ENCODE measurements at places on chromosomes 1 and 21.

DNA sequence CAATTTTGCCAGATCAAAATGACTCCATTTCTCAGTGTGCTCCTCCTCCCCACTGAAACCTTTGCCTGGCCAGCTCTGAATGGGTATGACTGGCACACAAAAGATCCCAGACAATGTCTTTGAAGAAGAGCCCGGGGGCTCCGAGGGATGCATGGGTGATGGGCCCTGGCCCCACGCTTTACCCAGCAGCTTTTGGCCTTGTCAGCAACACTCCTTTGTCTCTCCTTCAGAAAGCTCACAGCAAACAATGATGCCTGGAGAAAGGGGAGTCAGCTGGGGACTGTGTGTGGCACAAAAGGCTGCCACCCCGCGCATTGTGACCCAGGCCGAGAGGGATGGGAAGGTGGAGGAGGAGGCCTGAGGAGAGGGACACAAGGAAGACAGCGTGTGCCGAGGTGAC is 45.9 kb downstream of the PLXNA2 start:
- DNase-seq: no peak

DNA sequence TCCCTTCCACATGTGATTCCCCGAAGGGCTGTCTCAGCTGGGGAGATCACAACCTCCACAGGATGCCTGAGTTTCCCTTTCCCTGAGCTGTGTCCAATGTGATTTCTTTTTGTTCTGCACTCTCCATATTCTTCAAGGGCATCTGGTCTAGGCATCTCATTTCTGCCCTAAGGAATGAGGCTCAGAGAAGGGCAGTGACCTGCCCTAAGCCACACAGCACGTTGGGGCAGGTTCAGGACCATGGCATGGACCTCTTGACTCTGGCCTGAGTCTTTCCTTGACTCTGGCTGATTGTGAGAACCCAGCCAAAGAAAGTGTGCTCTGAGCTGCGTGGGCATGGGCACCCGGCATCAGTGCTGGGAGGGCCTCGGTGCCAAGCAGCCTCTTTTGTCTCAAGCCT is 590.3 kb downstream of the PTPRU start:
- DNase-seq: no peak

DNA sequence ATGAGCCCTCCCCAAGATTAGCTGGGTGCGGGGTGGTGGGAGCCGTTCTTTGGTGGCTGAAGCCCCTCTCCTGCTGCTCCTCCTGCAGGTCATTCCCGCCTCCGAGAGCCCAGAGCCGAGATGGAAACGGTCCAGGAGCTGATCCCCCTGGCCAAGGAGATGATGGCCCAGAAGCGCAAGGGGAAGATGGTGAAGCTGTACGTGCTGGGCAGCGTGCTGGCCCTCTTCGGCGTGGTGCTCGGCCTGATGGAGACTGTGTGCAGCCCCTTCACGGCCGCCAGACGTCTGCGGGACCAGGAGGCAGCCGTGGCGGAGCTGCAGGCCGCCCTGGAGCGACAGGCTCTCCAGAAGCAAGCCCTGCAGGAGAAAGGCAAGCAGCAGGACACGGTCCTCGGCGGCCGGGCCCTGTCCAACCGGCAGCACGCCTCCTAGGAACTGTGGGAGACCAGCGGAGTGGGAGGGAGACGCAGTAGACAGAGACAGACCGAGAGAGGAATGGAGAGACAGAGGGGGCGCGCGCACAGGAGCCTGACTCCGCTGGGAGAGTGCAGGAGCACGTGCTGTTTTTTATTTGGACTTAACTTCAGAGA is 448 bp downstream of the G0S2 start:
- DNase-seq: no peak

- DNase-seq: no peak
Observed at GRCh38 chr1:167717351-167717750, 4.4 kb upstream of the MPZL1 start.

DNA sequence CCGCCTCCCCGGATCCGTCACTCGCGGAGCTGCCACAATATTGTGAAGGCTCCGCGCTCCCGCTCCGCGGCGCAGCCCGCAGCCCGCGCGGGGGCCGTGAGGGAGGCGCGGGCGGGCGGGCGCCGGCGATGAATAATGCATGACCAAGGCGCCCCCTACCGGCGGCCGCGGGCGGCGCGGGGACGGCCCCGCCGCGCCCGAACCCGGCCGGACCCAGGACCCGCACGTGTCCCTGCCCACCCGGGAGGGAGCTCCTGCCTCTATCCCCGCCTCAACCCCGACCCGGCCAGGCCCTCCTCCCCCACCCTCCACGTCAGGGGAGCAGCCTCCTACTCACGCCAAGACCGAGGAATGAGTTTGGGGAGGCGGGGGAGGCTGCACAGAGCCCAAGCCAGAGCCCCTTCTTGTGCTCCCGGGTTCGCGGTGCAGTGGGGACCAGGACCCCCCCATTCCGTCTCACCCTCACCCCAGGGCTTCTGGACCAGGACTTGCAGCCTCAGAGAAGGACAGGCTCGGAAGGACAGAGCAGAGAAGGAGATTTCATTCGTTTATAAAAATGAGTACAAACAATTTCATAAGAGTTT is 70.8 kb upstream of the CASZ1 start:
- peak; percentile 22 for DNase-seq

DNA sequence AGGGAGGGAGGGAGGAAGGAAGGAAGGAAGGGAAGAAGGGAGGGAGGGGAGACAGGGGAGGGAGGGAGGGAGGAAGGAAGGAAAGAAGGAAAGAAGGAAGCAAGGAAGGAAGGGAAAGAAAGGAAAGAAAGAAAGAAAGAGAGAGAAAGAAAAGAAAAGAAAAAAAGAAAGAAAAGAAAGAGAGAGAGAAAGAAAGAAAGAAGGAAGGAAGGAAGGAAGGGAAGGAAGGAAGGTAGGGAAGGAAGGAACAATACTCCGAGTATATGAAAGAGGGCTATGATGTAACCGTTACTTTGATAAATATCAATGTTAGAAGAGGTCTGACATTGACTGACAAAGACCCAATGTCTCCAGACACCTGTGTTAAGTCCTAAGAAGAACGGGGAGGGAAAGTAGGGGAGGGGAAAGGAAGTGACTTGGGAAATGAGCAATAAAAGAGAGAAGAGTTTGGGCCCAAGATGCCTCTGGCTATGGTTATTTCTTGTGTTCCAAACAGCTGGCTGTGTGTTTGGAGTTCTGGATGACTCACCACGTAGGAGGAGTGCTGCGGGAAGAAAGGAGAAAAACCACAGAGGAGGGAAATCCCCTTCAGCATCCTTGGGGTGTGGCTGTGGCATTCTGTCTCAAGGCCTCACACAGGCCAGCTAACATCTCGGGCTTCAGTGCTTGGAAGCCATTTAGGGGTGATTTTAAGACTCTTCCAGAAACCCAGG is 37.0 kb upstream of the RXRG start:
- peak; percentile 39 for DNase-seq

GRCh38 chr1:225631021-225631663 is 21.8 kb downstream of the ENAH start:
- no peak for DNase-seq

DNA sequence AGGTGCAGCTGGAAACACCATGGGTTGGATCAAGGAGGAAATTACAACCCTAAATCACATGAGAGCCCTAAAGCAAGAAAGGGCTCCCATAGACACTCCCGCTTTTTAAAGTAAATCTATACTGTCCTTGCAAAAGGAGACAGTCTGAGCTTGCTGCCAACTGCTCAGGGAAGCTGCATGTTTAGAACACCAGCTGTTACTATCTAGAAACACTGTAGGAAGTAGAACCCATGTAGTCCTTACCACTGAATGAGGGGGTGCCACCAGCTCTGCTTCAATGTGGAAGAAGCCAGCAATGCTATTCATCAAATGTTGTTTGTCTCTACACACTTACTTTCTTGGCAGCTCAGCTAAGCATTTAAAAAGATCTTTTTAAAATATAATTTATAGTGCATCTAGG is 79.8 kb downstream of the PIGK start:
- DNase-seq: no peak

DNA sequence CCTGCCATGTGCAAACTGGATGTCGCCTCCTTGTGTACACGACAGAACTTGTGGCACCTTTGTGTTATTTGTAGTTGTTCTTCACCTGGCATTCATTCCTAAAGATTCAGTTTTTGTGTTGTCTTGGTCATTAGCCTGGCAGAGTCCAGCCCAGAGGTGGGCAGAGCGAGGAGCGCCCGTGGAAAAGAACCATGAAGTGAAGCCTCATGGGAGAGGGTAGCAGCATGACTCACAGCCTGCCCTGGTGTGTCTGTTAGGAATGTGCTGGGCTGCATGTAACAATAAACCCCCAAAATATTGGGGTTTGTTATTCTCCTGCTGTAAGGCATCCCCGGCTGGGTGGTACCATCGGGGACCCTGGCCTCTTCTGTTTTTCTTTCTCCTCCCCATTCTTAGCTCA is 124.9 kb upstream of the TMEM51 start:
- no peak for DNase-seq

DNA sequence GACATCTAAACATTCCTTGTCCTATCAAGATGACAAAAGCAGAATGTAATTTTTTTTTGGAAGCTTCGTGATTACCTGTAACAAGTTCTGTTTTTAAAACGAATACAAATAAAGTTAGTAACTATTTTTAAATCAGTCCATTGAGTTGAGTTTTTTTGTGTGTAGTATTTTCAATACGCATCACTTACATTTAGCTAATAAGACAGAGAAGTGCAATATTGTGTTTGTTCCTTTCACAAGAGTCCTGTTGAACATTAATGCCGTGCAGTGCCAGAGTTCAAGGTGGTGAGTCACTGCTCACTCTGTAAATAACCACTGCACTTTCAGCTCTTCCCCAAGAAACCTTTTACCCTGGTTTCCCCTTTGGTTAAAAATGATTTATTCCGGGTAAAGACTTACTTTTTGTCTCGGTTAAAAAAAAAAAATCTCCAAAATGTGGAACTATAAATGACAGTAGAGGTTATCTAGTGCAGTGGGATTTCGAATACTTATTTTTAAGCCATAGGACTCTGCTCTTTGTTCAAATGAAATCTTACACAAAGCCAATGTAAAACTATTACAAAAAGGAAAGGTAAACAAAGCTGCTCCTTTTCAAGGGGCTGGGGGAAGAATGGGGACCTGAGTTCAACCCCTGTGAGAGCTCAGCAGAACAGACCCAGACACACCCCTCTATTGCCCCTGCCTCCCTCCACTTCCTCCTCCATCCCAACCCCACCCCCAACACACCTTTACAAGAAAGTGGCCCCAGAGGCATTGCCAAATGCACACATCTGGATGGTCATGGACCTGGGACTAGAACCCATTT is 14.8 kb upstream of the NCMAP start:
- peak; percentile 16 for DNase-seq

- DNase-seq: no peak
Observed at GRCh38 chr1:228921481-228921880, 186.2 kb downstream of the RHOU start.

DNA sequence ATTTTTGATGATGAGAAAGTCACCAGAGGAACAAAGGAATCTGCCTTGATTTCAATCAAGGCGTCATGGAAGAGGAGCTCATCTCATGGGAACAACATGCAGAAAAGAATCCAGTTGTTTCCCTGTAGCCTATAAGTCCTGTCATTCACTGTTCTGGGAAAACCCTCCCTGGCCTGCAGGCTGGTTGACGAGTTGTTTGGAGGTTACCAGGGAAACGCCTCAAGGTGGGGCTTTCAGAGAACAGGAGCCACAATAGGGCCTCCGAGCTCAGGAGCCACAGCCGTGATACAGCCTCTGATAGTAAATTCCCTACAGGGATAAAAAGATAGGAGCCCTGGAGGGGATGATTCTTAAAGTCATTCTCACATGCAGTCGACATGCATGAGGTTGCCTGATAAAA is 135.2 kb downstream of the PSMG1 start:
- no peak for DNase-seq

- DNase-seq: no peak
Observed at GRCh38 chr1:44276901-44277300, 63.6 kb downstream of the DMAP1 start.

DNA sequence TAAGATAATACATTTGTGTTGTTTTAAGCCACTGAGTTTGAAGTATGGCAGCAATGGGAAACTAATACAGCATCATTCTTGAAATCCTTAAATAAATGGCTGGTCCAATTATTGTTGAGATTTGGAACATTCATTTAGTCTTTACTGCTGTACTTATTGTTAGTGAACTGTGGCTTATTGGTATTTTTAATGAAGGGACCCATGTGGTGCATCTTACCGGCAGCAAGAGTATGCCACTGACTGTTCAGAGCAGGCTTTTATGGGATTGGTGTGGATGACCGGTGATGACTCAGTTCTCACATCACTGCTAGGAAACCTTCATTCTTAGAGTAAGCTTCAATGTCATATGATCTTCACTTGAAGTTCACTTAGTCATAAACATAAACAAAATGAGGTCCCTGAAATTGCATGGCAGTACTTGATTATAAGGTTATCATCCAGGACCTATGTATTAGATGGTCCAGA is 31.5 kb downstream of the PRKAA2 start:
- no peak for DNase-seq

DNA sequence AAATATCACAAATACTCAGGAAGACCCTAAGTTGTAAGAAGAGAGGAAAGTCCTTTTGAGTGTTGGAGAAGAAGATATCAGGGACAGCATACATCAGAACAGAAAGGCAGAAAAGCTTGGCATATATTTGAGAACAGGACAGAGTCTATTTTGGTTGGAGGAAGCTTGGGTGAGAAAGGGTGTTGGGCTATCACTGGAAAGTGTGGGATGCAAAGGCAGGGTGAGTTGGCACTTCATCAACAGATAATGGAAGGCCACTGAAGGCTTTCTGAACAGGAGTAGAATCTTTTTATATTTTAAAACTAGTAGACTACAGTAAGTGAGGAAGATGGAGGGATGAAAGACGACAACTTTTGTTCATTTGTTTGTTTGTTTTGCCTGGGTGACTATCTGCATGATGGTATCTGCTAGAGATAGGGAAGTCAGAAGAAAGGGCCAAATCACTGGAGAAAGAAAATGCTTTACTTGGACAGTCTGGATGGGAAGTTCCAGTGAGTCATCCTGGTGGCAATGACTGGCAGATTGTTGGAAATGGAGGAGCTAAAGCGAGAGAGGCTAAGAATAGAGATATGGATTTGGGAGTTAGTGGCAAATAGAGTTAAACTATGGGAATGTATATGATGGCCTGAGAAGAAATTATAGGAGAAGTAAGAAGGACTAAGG is 33.7 kb upstream of the KCNA2 start:
- no peak for DNase-seq

- DNase-seq: no peak
Observed at GRCh38 chr1:221759436-221759835, 17.5 kb upstream of the DUSP10 start.

DNA sequence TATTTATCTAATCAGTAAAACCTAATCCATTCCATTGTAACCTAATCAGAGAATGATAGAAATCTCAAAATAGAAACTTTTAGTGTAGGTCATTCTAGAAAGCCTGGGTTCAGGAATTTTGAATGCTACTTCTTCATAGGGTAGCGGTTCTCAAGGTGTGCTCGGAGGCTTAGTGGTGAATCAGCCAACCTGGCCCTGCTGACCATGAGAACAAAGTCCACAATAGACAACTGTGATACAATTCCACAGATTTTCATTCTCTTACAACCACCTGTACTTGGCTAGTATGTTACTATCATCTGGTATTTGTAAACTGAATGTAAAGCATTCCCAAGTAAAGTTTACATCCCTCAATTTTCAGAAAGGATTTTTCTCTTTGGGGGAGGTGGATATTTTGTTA is 7.5 kb upstream of the PUM1 start:
- DNase-seq: no peak

GRCh38 chr21:45055861-45056260 is 18.5 kb upstream of the ADARB1 start:
- DNase-seq: no peak

- DNase-seq: no peak
Observed at GRCh38 chr1:198496216-198497143, 44.0 kb downstream of the ATP6V1G3 start.
